ENCODE measurements at places on chromosomes 13 and 19. TPM values are rescaled to one million over a fixed set of nuclear protein-coding genes. Genes with fewer than 3 reads are reported as not detected.

The C19orf33 gene
- not detected for total RNA-seq

The GTF2F1 gene
- total RNA-seq: 52.1 TPM

The TYROBP gene
- 0.26 TPM for total RNA-seq

The SMIM44 gene
- not detected for total RNA-seq

The SPACA4 gene
- total RNA-seq: not detected

The IZUMO1 gene
- total RNA-seq: not detected

The ZNF582 gene
- 4.1 TPM for total RNA-seq

The ZNF701 gene
- total RNA-seq: 12.6 TPM

The ZNF699 gene
- 12.3 TPM for total RNA-seq

The ZNF527 gene
- total RNA-seq: 8.2 TPM

The SLC15A1 gene
- not detected for total RNA-seq

The ADM5 gene
- 0.26 TPM for total RNA-seq

The PLPP2 gene
- 26.6 TPM for total RNA-seq

The CCDC70 gene
- not detected for total RNA-seq

The SBSN gene
- total RNA-seq: 4.1 TPM

GRCh38 chr13:66069570-66069969 lies 1160.6 kb downstream of the PCDH9 start:
- DNase-seq: peak; percentile 69

- peak; percentile 65 for DNase-seq
Measured at GRCh38 chr13:101579281-101579802, 126.9 kb downstream of the ITGBL1 start.

- no peak for DNase-seq
Measured at GRCh38 chr13:33175991-33176390, 109.6 kb downstream of the STARD13 start.

DNA sequence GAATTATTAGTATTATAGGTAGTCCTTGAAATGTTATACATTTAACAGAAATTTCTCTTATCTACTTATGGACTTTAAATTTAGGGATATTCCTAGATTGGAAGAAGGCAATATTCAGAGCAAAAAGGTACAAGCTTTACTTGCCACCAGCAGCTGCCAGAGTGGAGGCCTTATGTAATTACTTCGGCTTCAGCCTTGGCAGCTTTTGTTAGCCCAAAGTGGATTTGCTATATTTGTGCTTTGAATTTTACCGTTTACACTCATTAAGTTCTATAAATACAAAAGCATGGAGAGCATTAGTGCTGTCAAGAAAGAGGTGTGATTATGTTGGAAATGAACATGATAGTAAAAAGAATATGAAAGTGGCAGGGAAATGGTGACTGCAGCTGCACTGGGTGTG lies 319.9 kb downstream of the ATP8A2 start:
- DNase-seq: no peak

- no peak for DNase-seq
Measured at GRCh38 chr19:11296264-11296663, 304 bp downstream of the TSPAN16 start.

DNA sequence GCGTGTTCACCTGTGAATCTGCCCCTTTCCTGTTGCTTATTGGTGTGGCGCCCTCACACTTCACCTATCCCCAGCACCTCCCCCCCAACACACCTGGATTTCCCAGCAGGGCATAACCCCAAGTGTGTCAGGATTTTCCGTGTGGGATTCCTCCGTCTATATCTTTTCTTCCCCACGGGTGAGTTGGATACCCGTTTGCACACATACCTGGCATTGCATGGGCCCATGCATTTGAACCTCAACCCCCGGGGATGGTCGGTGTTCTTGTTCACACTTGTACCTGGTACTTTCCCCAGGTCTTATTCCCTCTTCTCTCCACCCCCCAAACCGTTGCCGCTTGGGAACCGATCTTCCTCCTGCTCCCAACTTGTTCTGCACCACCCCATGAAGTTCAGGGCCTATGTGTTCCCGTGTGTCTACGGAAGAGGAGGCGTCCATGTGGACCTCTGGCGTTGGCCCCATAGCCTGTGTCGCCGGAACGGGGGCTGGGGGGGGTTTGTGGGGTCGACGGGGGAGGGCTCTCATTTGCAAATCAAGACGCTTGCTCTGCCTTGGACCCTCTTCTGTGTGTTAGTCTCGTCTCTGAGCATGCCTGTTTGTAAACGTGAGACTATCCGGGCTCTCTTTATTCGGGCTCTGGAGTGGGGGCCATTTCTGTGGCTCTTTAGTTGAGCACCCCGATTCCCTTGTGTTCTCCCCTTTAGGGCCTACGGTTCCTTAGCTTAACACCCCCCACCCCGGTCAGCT lies 1.7 kb downstream of the PRR12 start:
- DNase-seq: no peak

- DNase-seq: no peak
Measured at GRCh38 chr13:60282186-60282585, 114.8 kb upstream of the TDRD3 start.

- no peak for DNase-seq
Measured at GRCh38 chr13:44171861-44172260, 201.8 kb upstream of the SERP2 start.

- no peak for DNase-seq
Measured at GRCh38 chr19:47057328-47057727, 8.9 kb upstream of the TMEM160 start.

GRCh38 chr13:100808330-100809128 lies 133.9 kb upstream of the TMTC4 start:
- no peak for DNase-seq

- DNase-seq: peak; percentile 98
Measured at GRCh38 chr19:43983912-43984686, at the start of gene ZNF155. Gene ZNF155 (plus strand): TSS chr19:43984188. CDS start chr19:43988544, 4,356 bp downstream.

GRCh38 chr13:79353693-79354092 lies 52.4 kb downstream of the RBM26 start:
- peak; percentile 40 for DNase-seq

DNA sequence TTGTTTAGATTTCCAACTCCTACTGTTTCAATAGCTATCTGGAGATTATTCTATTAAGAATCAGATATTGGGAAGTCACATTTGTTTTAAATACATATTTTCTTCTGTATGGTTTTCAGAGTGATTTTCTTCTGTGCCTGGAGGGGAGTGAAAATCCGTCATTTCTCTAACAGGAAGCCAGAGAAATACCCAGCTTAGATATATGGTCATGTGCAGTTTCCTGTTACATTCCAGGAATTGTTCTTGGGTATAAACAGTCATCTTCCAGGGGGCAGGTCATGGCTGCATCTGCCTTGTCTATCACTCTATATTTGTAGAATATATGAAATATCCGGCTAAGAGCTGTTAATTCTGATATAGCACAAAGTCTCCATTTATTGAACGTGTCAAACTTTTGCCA lies 77.5 kb upstream of the MIR17HG start:
- DNase-seq: no peak

GRCh38 chr13:113943821-113944565 lies 29.9 kb downstream of the C13orf46 start:
- no peak for DNase-seq

- no peak for DNase-seq
Measured at GRCh38 chr19:30674656-30675055, 302.5 kb downstream of the ZNF536 start.

DNA sequence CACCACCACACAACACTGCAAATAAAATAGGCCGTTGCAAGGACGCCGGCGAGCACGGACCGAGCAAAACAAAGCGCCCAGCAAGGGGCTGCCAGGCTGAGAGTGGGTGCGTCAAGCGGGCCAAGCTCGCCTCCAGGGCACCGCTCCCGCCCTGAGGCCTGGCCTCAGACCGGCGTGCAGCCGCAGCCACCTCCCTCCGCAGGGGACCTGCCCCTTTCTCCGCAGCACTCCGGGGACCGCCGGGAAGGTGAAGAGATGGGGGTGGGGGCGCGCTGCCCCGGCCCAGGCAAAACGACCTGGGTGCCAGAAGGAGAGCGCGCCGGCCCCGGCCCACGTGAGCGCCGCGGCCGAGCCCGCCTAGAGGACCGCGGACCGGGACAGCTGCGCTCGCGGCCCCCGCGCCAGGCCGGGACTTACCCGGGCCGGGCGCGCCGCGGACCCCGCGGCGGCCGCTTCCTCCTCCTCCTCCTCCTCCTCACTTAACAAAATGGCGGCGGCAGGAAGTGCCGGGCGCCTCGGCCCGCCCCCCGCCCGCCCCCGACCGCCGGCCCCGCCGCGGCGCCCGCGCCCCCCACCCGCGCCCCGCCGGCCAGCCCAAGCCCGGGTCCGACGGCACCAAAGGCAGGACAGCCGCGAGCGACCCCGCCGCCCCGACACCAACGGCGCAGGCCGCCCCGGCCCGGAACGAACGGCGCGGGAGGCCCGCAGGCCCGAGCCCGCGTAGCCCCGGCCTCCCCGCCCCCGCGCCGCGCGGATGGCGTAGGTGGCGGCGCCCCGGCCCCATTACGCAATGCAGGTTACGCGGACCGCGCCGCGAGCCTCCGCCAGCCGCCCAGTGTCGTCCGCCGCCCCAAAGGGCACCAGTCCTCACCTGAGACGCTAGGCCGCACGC lies 674 bp downstream of the BRD4 start:
- peak; percentile 33 for DNase-seq

DNA sequence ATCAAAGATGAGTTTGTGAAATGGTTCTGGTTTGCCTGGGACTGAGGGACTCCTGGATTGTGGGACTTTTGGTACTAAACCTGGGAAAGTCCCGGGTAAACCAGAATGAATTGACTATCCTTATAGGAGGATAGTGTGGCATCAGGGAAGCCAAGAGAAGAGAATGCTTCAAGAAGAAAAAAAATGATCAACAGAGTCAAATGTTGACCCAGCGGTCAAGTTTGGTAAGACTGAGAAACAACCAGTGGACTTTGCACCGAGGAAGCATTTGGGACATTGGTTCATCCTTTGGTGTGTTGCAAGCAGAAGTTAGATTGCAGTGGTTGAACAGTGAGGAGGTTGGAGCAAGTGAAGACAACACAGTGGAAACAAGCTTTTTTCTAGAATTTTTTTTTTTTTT lies 33.5 kb downstream of the CLEC17A start:
- no peak for DNase-seq

- DNase-seq: no peak
Measured at GRCh38 chr13:40232311-40233040, 434.0 kb downstream of the FOXO1 start.

GRCh38 chr13:46667687-46668281 lies 114.8 kb downstream of the LRCH1 start:
- DNase-seq: peak; percentile 31

- peak; percentile 38 for DNase-seq
Measured at GRCh38 chr19:23394511-23394910, 760 bp downstream of the ZNF91 start.

DNA sequence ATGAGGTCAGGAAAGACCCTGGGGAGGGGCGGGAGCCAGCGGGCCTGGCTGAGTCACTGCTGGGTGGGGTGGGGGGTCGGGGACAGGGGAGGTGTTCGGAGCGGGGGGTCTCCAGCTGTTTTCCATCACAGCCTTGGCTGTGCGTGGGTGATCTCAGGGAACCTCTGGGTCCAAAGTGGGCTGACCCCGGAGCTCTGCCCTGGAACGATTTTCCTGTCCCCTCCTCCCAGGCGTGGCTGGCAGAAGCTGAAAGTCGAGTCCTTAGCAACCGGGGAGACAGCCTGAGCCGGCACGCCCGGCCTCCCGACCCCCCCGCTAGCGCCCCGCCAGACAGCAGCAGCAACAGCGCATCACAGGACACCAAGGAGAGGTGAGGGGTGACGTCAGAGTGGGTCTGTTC lies 10.6 kb downstream of the TRIP10 start:
- peak; percentile 71 for DNase-seq

DNA sequence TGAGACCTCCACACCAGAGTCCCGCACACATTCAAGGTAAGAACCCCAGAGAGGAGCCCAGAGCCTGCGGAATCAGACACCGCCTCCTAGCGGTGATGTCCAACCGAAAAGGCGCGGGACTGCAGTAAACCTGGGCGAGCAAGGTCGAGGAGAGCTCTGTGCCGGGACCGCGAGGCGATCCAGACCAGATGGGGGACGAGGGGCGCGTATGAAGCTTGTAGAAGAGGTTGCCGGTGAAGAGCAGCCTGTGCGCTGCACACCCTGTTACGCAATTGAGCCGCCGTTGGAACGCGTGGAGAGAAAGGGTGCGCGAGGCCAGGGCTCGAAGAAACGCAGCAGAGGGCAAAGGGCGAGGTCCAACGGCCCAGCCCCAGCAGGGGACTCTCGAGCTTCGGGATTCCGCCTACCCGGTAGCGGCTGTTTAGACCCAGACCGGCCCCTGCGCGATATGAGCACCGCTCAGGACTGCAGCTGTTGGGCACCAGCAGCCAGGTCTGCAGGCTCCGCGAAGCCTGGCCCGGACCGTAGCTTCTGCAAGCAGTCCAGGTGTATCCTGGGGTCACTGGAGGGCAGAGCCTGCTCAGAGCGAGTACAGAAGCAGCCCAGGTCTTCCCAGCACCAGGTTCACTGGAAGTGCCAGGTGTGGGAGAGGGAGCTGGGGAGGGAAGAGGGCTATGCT lies 65.9 kb upstream of the ZNF599 start:
- peak; percentile 1 for DNase-seq

- no peak for DNase-seq
Measured at GRCh38 chr19:17871878-17872250, at the start of gene SLC5A5. Gene SLC5A5 (plus strand): TSS chr19:17871945. CDS start chr19:17872320, 375 bp downstream.

DNA sequence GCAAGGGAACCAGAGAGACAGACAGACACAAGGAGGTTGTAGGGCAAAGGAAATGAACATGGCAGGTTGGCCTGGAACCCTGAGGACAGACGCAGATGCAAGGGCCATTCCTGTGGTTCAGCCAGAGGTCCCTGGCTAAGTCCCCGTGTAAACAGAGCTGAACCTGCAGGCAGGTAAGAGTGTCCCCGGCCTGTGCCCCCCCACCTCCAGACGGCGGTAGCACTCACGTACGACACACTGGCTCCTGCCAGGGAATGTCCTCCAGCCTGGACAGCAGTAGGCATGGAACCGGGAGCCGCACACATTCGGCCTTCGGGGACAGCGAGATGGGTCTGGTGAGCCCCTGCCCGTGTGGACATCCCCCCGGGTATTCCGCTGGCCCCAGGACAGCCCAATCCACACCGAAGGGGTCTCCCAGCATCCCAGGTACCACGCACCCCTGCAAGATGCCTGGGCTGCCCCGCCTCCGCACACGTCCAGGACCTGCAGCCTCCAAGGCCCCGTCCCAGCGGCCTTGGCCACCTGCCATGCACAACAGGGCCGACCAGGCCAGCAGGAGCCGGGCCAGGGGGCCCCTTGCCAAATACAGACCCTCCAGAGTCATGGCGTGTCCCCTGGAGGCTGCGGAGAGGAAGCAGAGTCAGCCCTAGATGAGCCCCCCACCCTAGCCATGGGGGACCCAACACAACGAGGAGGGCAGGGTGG lies 2.4 kb downstream of the FBN3 start:
- DNase-seq: no peak

DNA sequence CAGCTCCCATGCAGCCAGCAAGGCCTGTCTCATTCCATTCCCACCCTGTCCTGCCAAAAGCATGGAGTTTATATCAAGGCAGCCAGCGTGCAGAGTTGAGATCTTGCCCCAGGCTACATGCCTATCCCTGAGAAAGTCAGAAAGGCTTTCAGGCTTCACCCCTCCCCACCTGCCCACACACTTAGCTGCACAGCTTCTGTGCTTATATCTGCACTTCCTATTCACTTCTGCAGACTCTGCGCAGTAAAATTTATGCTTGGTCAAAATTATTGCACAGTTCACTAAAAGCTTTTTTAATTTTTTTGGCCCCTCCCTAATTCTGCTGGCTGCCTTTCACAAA lies 12.5 kb upstream of the ZNF675 start:
- no peak for DNase-seq

All from fibroblast of lung (primary cell).